ENCODE measurements at places on chromosomes 6 and 20. TPM values are rescaled to one million over a fixed set of nuclear protein-coding genes. Genes with fewer than 3 reads are reported as not detected.

The ZNF165 gene
- total RNA-seq, result 4.7 TPM

The ZC2HC1B gene
- total RNA-seq, result not detected

The EDN3 gene
- total RNA-seq, result not detected

The LHFPL5 gene
- not detected for total RNA-seq

The IRAK1BP1 gene
- 2.7 TPM for total RNA-seq

The GDAP1L1 gene
- not detected for total RNA-seq

The HCRTR2 gene
- not detected for total RNA-seq

The NFKBIE gene
- 35.1 TPM for total RNA-seq

The SLC52A3 gene
- total RNA-seq, result not detected

The HMGCLL1 gene
- total RNA-seq, result 0.65 TPM

The TUBB1 gene
- not detected for total RNA-seq

The GRM1 gene
- total RNA-seq, result not detected

The RIPPLY2 gene
- 0.11 TPM for total RNA-seq

The SLC17A2 gene
- not detected for total RNA-seq

The NMBR gene
- 0.11 TPM for total RNA-seq

The SPTLC3 gene
- 10.9 TPM for total RNA-seq

The PI16 gene
- not detected for total RNA-seq

The SOX18 gene
- not detected for total RNA-seq

The SIRPB2 gene
- total RNA-seq, result 0.15 TPM

The ENPP1 gene
- total RNA-seq, result 0.08 TPM

The PTCRA gene
- total RNA-seq, result not detected

The TBXT gene
- total RNA-seq, result not detected

The PRICKLE4 gene
- 1.4 TPM for total RNA-seq

The VARS2 gene
- 29.4 TPM for total RNA-seq

The PRSS16 gene
- 12.2 TPM for total RNA-seq

Data from hair follicular keratinocyte (primary cell).